ENCODE measurements at places on chromosomes 1 and 21.

DNA sequence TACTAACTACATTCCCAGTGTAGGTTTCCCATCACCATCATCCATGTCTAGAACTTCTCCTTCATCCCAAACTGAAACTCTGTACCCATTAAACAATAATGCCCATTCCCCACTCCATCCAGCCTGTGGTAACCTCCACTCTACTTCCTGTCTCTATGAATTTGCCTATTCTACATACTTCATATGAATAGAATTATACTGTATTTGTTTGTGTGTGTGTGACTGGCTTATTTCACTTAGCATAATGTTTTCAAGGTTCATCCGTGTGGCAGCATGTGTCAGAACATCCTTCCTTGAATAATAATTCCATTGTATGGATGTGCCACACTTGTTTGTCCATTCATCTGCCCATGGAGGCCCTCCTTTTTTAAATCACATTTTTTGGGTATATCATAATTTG, 35.7 kb downstream of the ATP2B4 start:
- no peak for DNase-seq

- DNase-seq: no peak
Measured at GRCh38 chr1:43235451-43236121, 34.2 kb upstream of the TMEM125 start.

GRCh38 chr21:14833666-14834351, 231.0 kb downstream of the NRIP1 start:
- no peak for DNase-seq

GRCh38 chr1:902802-903201, 20.9 kb upstream of the SAMD11 start:
- no peak for DNase-seq

DNA sequence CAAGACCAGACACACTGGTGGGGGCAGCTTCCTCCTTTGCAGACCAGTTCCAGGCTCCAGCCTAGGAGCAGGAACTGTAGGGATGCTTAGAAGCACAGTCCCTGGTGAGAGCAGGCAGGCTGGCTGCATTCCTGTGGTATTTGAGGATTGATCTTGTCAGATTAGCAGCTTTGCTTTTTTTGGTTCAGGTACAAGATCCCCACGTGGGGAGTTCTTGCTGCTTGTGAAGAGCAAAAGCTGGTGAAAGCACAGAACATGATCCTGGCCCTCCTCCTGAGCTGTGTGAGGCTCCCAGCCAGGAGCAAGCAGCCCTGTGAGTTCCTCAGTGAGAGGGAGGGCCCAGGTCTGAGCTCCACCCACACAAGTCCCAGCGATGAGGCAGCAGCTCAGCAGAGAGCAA, 75.3 kb upstream of the ARTN start:
- DNase-seq: peak; percentile 95

All from AG20443 (cell line).